ENCODE measurements at places on chromosomes 7 and 10.

DNA sequence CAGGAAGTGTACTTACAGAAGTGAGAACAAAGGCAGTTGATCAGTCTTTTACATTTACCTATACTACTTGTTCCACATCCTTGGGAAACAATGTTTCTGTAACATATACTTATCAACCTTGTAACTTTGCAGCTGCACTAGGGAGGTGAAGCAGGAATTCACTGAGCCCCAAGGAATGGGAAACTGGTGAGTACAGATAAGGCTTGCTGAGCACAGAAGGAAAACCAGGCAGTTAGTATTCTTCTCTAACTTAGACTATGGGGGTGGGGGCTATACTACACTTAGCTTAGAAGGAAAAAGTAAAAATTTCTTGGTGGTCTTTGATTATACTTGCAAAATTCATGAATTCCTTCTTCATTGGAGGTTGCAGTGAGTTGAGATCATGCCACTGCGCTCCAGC is 6.9 kb upstream of the ZNF33A start:
- ATAC-seq: no peak

DNA sequence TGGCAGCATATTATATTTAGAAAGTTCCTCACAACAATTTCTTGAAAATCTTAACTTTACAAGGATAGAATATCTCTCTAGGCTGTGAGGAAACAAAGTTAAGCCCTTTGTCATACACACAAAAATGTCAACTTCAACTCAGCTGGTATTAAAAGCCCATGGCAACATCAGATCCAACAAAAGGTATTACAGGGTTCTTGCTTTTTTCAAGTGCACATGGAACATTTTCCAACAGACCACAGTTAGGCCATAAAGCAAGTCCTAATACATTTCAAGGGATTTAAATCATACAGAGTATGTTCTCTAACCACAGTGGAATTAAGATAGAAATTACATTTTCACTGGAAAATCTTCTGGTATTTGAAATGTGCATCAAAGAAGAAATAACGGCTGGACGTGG is 71.9 kb upstream of the OIT3 start:
- ATAC-seq: no peak

DNA sequence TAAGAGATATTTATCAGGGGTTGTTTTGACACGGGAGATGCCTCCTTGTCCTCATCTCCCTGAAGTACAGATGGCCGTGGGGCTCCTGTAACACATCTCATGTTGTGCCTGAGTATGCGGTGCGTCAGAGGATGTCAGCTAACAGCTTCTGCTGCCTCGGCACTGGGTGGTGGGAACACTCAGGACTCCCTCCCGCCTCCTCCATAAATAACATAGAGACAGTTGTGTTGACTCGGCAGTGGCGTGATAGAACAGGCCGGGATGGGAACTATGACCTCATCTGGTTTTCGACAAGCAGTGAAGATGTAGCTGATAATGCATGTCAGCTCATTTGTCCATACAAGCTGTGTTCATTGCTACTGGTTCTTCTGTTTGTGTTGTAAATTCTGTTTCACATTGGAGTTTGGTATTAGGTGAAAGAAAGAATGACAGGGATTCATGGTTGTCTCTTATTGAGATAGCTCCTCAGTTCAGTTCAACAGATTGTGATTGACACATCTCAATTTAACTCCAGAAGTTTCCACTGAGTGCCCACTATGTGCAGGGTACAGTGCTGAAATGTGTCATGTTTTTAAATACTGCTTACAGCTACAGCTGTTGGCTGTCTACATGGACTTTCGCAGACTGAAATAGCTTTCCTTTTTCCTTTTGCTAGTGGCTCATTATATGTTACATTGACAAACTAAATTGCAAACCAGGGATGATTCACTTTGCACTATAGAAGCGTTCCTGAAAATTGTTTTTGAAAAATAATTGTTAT is 87.4 kb downstream of the CHN2 start:
- no peak for ATAC-seq

GRCh38 chr7:37065779-37066271 is 341.5 kb upstream of the AOAH start:
- peak; percentile 66 for ATAC-seq

- no peak for ATAC-seq
Measured at GRCh38 chr7:137687556-137688265, 159.1 kb downstream of the DGKI start.

DNA sequence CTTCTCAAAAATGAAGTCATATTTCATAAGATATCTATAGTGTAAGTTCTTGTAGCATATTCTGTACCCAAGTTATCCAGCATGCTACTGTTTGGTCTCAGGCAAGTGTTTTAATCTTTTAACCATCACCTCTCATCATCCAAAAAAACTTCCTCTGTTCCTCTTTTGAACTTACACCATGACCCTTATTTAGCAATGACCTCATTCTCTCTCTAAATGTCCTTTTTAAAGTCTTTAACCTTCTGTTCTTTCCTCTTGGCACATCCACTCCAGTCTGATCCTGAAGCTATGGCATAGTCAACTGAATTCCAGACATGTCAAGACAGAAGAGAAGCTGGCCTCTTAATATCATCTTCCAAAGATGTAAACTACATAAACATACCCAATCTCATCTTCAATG is 26.2 kb downstream of the PPP3CB start:
- no peak for ATAC-seq

GRCh38 chr7:75638594-75639070 is 100.1 kb downstream of the HIP1 start:
- no peak for ATAC-seq

DNA sequence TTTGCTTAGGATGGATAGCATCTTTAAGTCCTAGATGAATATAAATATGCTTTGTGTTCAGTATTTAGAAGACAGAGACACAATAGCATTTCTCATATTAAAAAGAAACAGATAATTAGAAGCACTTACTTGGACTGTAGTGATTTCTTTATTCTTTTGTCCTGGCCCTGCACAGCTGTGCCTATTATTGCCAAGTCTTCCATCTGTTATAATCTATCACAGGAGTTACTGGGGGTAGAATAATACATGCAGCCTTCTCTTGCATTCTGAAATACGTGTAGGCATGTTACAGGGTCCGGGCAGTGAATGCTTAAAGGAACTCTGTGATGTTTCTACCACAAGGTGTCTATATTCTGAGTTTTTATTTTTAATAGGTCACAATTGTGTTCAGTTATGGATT is 461.5 kb upstream of the COBL start:
- no peak for ATAC-seq

DNA sequence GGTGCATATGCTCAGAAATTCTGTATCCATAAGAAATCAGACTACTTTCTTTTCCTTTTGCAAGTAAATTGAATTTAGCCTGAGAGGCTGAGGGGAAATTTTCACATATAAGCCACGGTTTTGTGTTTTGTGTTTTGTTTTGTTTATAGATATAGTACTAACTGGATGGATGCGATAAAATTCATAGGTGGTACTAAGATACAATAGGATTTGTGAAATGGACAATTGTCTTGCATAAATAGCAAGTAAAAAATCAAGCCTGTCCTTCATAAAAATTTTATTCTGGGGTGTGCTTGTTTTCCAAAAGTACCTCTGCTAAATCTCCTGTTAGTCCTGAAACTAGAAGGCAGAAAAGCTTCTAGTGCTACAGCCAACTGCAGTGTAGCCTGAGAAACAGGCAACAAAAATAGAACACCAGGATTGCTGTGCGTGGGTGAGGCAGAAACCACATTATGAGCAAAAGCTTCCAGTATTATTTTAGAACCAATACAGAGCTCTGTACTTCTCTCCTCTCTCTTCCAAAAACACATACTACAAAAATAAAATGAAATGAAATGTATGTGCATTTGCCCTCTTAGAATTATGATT is 634 bp upstream of the HDAC9 start:
- peak; percentile 25 for ATAC-seq

GRCh38 chr10:85920311-85920710 is 446.3 kb downstream of the GRID1 start:
- ATAC-seq: no peak

- ATAC-seq: no peak
Measured at GRCh38 chr10:97708976-97709946, 4.3 kb upstream of the MARVELD1 start.

DNA sequence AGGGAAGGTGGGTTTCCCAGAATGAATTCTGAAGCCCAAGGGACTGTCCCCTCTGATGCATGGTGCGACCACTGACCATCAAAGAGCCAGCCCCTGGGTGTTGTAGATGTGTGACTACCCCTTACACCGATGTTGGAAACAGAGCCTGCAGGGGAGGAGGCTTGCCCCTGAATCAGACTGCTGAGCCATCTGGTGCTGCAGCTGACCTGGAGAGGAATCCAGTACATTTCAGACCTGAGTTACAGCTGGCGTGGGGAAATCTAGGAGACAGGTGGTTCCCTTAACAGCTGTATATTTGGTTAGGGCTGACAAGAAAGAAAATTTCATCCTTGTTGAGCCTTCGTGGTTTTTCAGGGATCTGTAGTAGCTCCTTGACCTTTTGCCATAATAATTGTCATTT is 195.5 kb downstream of the CELF2 start:
- no peak for ATAC-seq

All from activated CD4-positive, CD25-positive, alpha-beta regulatory T cell treated with anti-CD3 and anti-CD28 coated beads, Interleukin-2, amount 50 U/mL, for 24 hours (primary cell).